Gastroesophageal sphincter (tissue), 4 donors: ENCODE measurements at places on chromosomes 2 and 18.

DNA sequence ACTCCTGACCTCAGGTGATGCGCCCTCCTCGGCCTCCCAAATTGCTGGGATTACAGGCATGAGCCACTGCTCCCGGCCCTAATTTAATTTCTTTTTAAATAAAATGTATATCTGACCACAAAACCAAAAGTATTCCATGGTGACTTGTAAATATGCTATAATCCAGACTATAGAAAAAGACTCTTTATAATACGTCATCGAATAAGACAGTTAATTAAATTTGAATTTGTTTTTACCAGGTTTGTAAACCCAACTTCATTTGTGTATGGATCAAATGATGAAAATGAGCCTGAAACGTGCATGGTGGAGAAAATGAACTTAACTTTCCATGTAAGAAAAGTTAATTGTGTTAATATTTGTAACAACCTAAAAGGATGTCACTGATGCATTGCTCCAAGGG lies 69.9 kb downstream of the ITGA4 start:
- no peak for ATAC-seq

DNA sequence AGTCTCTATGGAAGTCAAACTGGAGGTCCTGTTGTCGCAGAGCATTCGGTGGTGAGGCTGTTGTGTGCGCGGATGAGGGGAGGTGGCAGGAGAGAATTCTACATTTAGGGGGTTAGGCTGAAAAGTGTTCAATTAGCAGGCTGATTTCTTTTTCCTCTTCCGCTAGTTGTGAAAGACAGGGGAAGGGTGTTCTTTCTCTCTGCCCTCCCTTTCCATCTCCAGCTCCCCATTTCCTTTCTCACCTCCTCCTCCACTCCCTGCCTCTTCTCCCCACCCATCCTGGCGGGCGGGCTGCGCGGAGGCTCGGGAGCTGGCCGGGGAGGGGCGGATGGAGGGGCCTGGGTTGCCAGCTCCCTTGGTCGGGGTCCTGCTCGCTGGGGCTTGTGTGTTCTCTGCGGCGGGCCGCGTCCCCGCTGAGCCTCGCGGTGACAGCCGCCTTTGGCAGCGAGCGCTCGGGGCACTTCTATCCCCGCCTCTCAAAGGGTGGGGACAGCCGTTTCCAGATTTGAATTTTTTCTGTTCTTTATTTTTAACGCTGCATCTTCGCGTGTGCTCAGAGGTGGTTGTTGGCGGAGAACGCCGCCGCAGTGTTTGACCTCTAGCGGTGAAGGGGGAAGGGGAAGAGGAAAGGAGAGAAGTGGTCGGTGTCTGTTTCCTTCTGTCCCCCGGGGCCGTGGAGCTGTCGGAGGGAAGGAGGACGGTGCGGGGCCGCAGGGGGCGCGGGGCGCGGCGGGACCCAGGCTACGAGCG lies 3.6 kb downstream of the SOX11 start:
- ATAC-seq, result no peak

GRCh38 chr18:23196119-23197007 lies 61.1 kb downstream of the CABLES1 start:
- ATAC-seq, result no peak

DNA sequence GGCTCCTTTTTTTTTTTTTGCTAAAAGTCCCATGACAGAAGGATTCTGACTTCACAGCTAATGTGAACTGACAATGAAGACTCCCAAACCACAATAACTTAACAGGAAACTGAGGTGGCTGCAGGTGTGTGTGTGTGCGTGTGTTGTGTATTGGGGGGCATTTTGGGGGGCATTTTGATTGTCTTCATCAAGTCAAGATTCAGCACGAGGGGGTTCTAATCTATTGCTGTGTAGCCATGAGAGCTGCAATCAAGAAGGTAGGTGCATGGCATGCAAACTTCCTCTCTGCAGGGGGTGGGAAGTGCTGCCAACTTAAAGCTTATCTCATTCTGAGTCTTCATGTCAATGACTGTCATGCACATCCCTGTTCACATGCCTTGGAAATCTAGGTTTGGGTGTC lies 25.2 kb downstream of the SPRED2 start:
- ATAC-seq, result no peak

DNA sequence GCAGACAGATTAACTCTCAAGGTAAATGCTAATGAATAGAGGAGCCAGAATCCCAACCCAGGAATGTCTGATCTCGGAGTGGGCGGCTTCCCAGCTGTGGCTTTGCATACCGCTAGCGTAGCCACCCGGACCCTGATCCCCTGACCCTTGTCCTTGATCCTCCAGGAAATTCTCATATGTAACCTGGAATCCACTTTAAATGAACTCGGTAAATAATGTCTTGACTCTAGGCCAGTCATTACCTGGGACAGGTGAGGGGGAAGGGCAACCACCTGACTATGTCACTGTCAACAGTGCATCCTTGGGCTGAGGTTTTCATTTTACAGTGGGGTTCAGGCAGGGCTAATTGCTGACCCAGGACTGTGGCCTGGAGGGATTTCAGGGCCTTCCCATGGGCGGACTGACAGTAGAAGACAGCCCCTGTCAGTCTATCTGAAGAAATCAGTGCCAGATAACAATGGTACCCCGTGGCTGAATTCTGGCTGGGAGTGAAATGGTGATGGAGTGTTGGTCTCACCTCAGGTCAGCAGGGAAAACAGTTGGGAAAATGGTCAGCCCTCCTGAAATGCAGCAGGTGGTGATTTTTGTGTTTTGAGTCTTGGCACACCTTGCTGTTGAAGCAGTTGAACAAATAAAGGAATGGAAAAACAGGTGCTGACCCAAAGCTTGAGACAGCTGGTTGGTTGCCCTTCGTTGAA lies 9.6 kb downstream of the ACKR3 start:
- ATAC-seq, result no peak
